Breast epithelium (tissue), 4 donors: ENCODE measurements at places on chromosomes 5 and 9.

DNA sequence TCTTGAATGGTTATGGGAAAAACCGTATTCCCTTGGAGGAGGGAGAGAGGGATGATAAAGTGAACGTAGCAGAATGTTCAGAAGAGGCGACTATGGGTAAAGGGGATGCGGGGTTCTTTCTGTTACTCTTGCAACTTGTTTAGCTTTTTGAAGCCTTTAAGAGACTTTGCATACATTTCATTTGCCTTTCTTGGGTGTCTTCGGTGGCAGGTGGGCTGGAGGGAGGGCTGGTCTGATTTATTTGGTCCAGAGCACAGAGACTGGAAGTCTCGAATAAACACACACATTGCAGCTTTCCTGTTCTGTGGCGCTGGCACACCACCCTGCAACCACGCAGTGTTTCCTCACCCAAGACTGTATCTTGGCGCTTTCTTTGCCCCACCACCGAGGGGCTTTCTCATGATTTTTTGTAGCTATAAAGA lies 23.2 kb downstream of the TTF1 start:
- no peak for DNase-seq

GRCh38 chr9:34282096-34282495 lies 47.0 kb downstream of the KIF24 start:
- DNase-seq: no peak

- no peak for DNase-seq
Observed at GRCh38 chr5:83740741-83741140, 20.1 kb upstream of the HAPLN1 start.

DNA sequence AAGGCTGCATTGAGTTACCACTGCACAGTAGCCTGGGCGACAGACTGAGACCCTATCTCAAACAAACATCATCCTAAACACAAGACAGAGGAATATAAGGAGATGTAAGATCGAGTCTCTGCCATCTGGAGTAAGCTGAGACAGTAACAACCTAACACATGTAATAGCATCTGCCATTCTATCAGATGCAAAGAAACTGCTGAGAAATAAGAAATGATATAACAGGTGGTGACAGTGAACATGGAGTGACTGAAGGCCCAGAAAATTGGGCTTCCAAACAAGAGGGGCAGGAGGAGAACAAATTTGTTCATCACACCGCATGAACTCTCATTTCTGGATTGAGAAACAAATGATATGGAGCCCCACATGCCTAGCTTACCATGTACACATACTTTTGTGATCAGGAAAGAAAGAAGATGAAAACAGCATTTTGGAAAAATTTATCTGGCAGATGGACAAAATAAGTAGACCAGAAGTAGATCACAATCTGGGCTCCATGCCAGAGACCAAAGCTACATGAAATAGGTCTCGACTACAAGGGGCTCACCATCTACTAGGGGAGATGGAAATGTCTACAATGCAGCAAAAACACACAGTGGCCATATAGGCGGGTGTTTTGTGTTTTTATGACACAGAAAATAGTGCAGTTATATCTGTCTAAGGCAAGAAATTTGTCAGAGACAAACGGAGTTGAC lies 45.5 kb downstream of the ECPAS start:
- DNase-seq: no peak

DNA sequence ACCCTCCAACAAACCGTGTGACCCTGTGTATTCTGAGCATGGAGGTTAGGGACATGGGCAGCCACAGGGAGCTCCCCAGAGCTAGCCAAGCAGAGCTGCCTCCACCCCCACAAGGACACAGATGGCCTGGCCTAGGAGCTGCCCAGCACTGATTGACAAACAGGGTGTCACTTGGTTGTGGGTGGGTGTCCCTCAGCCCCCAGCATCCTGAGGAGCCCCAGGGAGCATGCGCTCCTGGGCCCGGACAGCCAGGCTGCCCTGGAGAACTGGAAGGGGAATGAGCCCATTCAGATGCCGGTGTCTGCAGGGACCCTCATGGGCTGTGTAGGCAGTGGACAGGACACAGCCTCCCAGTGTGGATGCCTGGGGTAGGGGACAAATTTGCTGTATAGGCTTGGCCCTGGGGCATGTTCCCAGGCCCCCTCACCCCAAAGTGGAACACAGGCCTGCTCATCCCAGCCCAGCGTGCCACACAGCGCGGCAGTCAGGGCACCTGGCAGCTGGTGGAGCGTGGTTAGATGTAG lies 124.8 kb upstream of the LMX1B start:
- no peak for DNase-seq

- DNase-seq: no peak
Observed at GRCh38 chr9:124066783-124067577, 55.4 kb downstream of the LHX2 start.

DNA sequence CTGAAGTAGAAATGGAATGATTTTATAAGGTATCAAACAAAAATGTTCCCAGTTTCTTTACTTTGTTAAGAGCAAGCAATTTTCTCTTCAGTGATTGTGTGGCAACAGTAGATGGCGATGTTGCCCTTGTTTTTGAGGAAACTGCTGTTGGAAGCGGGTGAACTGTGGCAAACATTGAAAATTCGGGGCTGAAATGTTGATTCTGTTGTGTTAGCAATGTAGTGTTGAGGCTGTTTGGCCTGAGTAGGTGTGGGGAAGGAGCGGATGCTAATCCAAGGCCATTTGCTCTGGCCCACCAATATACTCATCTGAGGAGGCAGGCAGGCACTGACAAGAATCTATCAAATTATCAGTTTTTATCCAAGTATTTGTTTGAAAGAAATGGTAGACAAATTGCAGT lies 129.8 kb downstream of the SLC12A2 start:
- no peak for DNase-seq

- DNase-seq: no peak
Observed at GRCh38 chr5:93151121-93151520, 429.9 kb downstream of the NR2F1-AS1 start.

DNA sequence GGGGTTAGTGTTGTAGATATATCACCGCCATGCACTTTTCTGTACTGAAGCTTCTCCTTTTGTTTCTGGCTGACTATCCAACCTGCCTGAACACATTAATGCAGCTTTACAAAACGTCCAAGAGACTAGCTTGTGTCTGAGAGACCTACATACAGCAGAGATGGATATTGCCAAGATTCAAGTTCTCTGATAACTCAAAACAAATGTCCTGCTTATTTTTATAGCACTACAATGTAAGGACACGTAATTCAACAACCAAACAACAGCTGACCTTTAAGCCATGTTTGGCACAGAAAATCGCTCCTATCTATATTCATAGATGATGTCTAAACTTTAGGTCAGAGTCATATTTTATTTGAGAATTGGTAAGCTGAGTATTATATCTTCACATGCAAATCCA lies 76.2 kb upstream of the NTRK2 start:
- no peak for DNase-seq
